AG09319 (cell line): ENCODE measurements at places on chromosomes 3 and 15.

DNA sequence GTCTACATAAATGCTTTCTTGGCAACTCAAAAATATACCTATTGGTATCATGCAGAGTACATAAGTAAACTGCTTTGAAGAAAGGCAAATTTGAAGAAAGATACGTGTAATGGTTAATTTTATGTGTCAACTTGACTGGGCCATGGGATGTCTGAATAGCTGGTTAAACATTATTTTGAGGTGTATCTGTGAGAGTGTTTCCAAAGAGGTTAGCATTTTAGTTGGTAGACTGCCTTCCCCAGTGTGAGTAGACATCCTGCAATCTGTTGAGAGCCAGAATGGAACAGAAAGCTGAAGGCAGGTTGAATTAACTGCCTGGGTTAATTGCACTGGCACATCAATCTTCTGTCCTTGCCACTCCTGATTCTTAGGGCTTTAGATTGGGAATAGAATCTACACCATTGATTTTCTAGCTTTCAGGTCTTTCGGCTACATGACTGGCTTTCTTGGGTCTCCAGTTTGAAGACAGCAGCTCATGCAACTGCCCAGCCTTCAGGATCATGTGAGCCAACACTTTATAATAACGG is 98.3 kb downstream of the CMSS1 start:
- no peak for DNase-seq

GRCh38 chr3:18027161-18027939 is 284.9 kb upstream of the TBC1D5 start:
- DNase-seq, result no peak

DNA sequence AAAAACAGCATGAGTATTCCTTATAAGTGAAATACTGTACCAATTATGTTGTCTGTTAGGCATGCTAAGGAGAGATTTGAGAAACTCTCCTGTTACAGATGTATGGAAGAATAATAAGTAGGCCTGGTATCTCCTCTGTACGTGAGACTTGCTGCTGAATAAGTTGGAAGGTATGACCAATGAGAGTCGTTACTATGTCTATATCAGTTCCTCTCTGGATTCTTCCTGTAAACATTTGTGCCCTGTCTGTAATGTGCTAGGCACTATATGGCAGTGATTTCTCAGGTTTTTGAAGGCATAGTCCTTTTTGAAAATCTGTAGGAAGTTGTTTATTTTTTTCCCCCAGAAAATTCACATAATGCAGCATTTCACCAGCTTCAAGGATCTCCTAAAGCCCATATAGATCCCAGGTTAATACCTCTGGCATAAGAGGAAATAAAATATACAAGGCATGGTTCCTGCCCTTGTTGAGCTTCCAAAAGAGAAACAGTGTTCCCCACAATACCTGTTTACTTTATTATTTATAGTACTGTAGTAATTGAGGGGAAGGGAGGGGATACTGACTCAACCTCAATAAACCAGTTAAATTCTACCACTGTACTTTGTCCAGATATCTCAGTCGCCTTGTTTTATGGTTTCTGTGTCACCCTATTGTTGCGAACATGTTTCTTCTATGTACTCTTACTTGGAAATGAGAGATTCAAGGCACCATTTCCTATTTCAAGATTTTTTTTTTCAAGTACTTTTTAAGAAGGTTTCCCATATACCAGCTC is 28.6 kb downstream of the MAP2K5 start:
- no peak for DNase-seq

DNA sequence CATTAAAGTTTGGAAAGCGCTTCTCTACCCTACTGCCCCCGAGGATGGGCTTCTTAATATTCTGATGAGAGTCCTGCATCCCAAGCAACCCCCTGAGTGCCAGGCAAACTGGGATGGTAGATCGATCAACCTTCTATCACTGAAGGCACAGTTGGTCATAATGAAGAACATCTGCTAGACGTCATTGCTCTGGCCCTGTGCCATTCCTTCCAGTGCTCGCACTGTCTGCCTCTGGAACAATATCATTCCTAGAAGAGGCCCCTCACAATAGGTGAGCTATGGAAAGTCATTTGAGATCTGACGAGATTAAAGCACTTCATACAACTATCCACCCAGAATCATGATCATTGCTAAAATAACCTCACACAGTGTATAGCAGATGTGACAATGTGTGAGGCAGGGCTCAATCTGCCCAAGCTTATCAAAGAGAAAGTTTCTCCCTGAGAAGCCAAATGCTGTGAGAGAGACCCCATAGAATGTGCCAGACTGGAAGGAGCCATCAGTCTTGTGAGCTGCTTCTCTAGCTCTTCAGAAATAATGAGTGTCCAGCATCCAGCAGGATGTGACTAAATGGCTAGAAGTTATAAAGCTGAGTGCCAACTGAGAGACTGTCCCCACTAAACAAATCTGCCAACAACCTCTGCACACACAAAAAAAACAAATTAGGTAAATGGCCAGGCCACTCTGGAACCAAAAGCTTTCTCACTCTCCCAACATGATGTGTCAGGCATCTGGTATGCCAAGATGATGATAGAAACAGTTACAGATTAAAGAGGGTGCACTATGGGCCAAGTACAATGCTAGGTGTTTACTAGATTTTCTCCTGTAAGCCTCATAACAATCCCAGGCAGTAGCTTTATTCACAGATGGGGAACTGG is 165.5 kb downstream of the NECTIN3 start:
- DNase-seq, result no peak

DNA sequence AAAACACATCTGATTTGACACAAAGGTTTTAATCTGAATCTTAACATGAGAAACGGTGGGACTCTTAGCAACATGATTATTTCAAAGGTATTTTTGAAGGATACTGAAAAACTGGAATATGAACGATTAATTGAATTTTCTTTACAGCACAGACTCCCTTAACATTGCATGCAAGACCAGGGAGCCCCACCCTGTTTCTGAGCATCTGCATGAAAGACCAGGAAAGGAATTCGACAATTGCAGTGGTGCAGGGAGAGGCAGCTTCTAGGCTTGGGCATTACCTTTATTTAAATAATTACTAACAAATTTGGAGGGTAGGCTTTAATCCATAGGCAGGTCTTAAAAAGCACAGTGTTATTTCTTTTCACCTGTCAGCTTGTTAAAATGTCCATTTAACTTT is 240.6 kb upstream of the TOPAZ1 start:
- DNase-seq, result no peak

GRCh38 chr15:70276401-70276800 is 178.7 kb upstream of the TLE3 start:
- DNase-seq, result no peak

DNA sequence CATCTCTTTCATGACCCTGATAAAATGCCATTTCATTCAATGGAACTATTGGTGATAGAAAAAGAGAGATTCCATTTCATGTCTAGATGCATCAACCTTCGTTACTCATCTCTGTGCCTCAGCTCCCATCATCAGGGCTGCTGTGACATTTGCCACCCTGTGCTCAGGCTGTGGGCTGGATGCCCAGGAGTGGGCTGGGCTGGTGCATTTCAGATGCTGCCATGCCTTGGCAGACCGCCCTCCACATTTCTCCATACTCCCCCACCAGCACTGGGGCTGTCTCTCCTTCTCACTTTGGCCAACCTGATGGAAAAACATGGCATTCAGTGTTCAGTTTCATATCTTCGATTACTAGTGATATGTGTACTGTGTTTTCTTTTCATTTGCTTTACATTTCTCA is 59.1 kb downstream of the DNASE1L3 start:
- DNase-seq, result no peak
